ENCODE measurements at places on chromosomes 2 and 18.

DNA sequence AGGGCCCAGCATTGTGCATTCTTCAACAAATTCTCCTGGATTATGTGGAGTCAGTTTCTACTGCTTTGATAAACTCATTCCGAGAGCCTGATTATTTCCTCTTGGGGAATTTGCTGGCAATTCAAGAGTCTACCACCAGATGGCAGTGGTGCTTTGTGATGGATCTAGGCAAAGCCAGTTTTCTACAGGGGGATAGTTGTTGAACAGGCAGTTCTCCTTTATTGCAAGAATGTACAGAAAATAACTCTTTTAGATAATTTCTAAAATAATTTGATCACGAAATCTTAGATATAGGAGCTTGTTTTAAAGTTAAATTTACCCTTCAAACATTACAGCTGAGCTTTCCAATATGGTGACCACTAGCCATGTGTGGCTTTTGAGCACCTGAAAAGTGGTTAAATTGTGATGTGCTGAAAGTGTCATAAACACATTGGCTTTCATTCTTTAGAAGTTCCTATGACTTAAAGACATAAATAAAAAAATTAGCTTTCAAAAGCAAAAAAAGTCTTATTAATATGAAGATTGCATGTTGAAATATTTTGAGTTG lies 66.7 kb upstream of the HAAO start:
- peak; percentile 45 for DNase-seq

GRCh38 chr18:70641156-70641775 lies 352.4 kb downstream of the SOCS6 start:
- no peak for DNase-seq

- DNase-seq, result no peak
Measured at GRCh38 chr2:6352906-6353515, 512.7 kb downstream of the CMPK2 start.

DNA sequence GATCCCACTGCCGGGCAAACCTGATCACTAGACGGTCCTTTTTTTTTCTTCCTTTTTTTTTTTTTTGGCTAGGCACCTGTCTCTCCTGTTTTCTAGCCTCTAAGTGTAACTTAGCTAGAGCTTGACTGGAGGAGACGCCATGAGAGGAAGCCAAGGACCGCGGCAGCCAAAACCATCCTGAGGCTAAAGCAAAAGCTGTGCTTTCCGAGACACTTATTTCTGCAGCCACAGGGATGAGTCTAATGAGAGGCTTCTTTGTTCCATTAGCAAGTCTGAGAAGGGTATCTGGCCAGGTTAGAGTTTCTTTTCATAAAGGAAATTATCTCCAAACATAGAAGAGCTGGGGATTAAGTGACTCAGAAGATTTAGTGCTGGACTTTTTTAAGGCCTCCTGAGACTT lies 7.3 kb upstream of the CXCR4 start:
- no peak for DNase-seq

DNA sequence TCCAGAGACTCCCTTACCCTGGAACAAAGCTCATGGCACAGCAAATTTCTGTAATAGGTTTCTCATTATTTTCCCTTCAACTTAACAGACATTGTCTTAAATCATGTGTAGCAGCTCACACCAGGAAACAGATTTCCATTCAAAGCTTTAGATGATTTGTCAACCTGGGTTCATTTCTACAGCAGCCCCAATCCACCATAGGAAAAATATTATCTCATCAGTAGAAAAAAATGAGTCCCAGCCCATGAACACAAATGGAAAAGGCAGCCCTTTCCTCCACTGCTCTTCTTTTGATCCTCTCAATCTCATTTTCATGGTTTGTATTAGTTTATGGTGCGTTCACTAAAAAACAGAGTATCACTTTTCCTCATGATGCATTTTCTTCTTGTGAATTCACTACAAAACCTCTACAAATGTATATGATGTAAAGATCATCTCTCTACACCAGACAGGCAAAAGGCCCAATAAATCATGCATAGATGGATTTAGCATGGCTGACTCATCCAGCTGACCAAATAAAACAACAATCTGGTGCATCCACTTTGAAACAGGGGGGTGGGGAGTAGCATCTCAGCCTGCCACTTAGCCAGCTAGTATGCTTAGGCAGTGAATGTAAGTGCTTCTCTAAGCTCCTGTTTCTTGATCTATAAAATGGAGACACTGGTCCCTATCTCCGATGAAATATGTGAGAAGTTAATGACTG lies 78.6 kb downstream of the SATB2 start:
- no peak for DNase-seq

DNA sequence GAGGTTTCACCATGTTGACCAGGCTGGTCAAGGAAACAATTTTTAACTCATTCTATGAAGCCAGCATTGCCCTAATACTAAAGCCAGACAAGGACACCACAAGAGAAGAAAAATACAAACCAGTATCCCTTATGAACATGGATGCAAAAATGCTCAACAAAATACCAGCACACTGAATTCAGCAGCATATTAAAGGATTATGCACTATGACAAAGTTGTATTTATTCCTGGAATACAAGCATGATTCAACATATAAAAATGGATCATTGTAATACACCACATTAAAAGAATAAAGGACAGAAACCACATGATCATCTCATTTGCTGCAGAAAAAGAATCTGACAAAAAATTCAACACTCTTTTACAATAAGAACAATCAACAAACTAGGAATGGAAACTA lies 138.7 kb downstream of the RAB3GAP1 start:
- DNase-seq, result no peak

DNA sequence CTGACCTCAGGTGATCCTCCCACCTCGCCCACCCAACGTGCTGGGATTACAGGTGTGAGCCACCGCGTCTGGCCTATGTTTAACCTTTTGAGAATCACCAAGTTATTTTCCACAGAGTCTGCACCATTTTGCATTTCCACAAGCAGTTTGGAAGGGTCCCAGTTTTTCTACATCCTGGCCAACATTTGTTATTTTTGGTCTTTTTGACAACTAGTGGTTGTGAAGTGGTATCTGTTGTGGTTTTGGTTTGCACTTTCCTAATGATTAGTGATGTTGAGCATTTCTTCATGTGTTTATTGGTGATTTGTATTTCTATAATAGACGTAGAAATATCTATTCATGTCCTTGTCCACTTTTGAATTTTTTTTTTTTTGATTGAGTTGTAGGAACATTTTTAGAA lies 67.9 kb downstream of the BIRC6 start:
- DNase-seq, result no peak

DNA sequence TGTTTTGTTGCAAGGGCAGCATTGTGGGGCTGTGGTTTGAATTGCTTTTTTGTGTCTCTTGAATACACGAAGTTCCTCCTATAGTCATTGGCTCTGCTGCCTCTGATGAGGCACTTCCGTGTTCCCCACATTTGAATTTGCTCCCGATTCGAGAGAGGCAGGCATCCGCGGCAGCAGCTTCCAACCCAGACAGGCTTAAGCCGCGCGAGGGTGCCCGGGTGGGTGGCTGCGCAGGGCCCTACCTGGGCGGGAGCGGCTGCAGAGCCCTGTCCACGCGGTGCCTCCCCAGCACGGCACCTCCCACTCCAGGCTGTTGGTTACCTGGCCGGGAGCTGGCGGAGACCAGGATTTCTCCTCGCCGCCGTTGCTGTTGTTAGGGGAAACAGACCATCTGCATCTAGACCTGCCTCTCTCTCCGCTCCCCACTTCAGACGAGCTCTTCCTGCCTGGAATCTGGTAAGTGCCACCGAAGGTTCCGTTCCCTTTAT lies 151.3 kb downstream of the NEDD4L start:
- DNase-seq, result no peak

GRCh38 chr2:187299122-187299906 lies 148.7 kb downstream of the CALCRL start:
- DNase-seq, result no peak

- DNase-seq, result no peak
Measured at GRCh38 chr2:165401285-165401852, 68.1 kb upstream of the CSRNP3 start.

DNA sequence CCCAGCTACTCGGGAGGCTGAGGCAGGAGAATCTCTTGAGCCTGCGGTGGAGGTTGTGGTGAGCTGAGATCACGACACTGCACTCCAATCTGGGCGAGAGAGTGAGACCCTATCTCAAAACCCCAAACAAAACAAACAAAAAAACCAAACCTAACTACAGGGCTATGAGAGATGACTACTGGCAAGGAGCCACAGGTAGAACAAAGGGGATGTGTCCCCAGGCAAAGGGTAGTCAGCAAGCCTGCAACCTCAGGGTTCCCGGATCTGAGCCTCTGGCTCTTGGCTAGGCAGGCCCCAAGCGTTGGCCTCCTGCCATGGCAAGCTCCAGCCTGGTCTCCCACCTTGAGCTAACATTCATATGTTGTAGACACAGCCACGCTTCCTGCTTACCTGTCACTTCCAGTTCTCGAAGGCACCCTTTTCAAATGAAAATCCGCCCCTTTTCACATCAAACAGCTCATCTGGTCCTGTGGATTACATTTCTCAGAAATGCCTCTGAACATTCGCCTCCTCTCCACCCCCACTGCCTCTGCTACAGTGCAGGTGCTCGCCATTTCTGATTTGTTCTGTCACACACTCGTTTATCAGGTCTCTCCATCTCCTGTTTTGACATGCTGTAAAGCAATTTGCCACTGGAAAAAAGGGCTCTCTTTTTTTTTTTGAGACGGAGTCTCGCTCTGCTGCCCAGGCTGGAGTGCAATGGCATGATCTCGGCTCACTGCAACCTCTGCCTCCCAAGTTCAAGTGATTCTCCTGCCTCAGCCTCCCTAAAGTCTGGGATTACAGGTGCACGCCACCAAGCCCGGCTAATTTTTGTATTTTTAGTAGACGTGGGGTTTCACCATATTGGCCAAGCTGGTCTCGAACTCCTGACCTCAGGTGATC lies 13.1 kb upstream of the ACTR3 start:
- peak; percentile 73 for DNase-seq

GRCh38 chr18:62510789-62511188 lies 12.0 kb upstream of the ZCCHC2 start:
- DNase-seq, result no peak

- DNase-seq, result no peak
Measured at GRCh38 chr2:220556658-220557057, 929.2 kb downstream of the SLC4A3 start.

GRCh38 chr18:77006305-77007175 lies 126.0 kb downstream of the MBP start:
- DNase-seq, result no peak

GRCh38 chr2:41546031-41546430 lies 501.8 kb upstream of the PKDCC start:
- DNase-seq, result no peak

GRCh38 chr2:171327043-171327496 lies 106.7 kb downstream of the METTL8 start:
- no peak for DNase-seq

DNA sequence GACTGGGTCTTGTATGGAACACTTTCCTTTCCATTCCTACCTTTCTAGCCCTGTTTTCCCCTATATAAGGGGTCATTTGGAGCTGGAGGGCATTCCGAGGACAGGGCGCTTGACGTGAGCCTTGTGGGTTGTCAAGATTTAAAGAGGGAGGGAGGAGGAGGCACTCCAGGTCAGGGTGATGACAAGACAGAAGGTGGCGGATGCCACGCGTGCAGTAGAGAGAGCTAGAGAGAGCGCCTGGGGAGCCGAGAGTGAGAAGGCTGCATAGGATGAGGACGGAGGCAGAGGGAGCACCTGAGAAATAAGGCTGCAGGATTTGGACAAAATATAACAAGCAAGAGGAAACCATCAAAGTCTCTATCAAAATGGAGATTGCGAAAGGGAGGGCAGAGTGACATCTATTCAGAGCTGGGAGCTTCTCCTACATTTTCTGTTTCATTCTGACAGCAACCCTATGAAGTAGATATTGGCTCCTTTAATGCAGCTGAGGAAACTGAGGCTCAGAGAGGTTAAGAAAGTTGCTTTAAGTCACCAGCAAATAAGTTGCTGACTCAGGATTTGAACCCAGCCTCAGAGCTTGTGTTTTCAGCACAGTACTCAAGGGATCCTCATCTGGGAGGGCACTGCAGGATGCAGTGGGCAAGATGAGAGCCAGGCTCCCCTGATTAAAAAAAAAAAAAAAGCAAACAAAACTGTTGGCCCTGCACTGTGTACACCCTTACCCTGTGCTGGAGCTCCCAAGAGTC lies 124.2 kb downstream of the MRO start:
- DNase-seq, result no peak

Data from stimulated activated CD8-positive, alpha-beta memory T cell treated with anti-CD3 and anti-CD28 coated beads, Interleukin-7, amount 100 ng/mL, for 4 hours (primary cell).